ENCODE measurements at places on chromosomes 12 and 14.
A peak's percentile ranks its signal among the peaks of the same experiment; 100 is the strongest.

DNA sequence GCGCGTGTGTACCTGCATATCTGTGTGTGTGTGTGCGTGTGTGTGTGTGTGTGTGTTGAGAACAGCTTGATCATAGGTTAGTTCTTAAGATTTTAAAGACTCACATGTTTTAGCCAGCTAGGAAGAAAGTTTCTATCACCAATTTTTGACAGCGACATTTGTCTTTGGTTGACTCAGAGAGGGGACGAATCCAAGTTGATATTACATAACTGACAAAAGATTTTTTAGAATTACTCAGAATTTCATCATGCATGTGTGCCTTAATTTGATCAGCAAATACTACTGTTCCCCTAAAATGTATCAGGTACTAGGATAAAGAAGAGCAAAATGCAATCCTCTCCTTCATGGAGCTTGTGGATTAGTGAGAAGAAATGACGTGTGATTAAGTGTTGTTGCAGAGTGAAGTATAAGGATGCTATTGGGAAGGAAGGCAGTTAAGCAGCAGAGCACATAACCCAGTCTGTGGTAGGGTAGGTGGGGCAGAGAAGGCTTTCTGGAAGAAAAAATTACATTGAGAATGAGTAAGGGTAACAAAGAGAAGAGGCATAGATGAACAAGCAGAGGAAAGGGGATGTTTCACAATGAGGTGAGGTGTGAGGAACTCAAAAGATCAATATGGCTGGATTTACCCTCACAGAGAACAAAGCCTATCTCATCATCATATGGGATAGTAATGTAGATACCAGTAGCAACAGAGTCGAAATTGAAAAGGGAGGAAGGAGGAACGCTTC, 77.5 kb downstream of the ELK3 start:
- no peak for DNase-seq

- DNase-seq, result no peak
These were observed 25.5 kb upstream of the PRICKLE1 start for GRCh38 chr12:42615006-42615405.

DNA sequence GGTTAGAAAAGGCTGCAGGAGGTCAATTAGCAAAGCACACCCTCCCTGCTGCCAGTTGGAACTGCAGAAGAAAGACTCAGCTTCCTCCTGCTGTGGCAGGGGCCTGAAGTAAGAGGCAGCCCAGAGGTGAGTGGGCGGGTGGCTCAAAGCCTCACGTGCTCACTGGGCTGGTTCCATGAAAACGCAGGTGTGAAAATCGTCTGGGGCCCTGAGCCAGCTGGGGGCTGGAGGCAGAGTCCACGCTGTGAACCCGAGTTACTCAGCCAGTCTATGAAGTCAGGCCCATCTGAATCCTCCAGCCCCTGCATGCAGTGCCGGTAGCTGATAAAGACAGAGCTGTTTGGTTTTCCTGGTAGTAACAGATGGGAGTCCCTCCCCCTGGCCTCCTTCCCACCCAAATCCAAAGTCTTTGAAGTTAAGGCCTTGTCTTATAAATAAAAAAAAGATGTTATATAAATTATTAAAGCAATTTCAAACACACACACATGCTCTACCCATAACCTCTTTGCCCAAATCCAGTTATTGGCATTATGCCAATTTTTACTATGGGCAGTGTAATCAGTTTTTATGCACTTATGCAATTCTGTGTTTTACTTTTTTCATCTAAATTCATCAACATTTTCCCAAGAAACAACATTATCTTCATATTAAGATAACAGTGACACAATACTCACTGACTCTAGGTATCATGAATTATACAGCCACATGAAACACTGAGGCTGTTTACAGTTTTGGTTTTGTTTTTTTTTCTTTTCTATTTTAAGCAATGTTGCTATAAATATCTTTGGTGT, 57.9 kb upstream of the PNMA1 start:
- DNase-seq, result peak; percentile 44

DNA sequence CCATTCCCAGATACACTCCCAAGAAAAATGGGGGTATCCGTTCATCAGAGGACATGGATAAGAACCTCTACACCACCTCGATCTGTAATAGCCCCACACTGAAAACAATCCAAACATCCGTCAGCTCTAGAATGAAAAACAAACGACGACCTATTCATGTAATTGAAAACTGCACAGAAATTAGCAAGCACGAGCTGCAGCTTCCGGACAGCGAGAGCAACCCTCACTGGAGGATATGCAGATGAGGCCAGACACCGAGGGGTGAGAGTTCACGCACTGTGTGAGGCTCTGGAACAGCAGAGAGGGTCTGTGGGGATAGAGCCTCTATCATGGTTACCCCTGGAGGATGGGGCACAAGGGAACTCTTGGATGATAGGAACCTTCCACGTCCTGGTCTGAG, 143.9 kb upstream of the NCOR2 start:
- no peak for DNase-seq

DNA sequence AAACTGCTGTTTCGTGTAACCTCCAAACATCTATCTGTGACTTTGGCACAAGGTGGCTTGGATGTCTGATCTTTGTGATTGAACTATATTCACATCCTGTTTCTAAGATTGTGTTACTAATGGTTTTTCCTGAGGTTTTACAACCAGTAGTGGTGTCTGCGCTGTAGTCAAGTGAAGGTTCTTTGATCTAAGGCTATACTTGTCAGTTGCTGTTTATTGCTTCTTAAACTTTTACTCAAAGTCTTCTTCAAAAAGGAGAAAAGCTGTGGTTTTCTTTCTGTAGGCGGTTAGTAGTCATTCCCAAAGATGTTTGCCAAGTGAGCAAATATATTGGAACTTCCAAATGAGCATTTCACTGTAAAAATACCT, 12.3 kb upstream of the CALM1 start:
- DNase-seq, result no peak
